ENCODE measurements at places on chromosomes 3 and 15.

- no peak for DNase-seq
These were observed 57.9 kb downstream of the RLBP1 start for GRCh38 chr15:89163271-89164055.

DNA sequence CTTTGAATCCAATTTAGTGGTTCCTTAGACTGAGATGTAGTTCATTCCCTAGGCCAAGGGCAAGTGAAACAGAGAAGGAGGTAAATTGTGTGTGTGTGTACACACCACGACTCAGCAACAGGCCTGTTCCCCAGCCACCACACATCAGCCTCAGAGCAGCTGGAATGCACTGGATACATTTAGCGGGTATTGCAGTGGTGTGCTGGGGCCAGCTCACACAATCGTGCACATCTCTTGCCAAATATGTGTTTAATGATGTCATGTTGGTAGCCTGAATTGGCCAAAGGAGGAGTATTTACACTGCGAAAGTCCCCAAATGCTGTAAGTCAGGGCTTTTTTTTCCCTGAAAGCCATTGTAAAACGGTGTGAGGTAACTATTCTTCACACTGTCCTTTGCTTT, 82.3 kb downstream of the RBPMS2 start:
- DNase-seq: peak; percentile 52

DNA sequence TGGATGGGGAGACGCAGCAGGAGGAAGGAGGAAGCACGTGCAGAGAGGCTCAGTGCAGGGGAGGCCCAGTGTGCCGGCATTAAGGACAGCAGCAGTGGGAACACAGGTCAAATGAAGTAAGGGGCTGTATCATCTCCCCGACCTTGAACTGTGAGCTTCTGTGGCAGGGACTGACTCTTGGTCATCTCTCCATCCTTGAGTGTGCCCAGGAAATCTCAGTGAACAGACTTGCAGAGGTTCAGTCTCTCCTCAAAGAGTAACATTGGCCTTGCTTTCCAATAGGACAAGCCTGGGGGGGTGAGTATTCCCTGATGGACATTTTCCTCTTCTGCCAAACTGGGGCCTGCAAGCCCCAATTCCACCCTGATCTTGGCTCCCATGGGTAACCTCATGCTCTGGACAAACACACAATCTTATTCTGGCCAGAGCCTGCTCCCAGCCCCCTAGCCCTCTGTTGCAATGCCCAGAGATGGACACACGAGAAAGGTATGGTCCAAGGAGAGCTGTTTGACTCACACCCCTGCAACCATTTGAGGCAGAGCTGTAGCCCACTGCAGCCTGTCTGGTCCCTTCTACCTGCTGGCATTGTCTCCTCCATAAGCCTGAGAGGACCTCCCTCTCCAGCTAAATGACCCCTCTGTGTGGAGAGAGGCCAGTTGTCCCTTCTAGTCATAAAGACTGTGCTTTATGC, 50.9 kb downstream of the TLE3 start:
- DNase-seq: no peak

- DNase-seq: no peak
These were observed 612.2 kb upstream of the EPHA6 start for GRCh38 chr3:96202181-96202580.

GRCh38 chr3:195595785-195596531, 12.2 kb upstream of the APOD start:
- DNase-seq: no peak

- no peak for DNase-seq
These were observed 3.0 kb upstream of the SNX22 start for GRCh38 chr15:64148581-64148980.

DNA sequence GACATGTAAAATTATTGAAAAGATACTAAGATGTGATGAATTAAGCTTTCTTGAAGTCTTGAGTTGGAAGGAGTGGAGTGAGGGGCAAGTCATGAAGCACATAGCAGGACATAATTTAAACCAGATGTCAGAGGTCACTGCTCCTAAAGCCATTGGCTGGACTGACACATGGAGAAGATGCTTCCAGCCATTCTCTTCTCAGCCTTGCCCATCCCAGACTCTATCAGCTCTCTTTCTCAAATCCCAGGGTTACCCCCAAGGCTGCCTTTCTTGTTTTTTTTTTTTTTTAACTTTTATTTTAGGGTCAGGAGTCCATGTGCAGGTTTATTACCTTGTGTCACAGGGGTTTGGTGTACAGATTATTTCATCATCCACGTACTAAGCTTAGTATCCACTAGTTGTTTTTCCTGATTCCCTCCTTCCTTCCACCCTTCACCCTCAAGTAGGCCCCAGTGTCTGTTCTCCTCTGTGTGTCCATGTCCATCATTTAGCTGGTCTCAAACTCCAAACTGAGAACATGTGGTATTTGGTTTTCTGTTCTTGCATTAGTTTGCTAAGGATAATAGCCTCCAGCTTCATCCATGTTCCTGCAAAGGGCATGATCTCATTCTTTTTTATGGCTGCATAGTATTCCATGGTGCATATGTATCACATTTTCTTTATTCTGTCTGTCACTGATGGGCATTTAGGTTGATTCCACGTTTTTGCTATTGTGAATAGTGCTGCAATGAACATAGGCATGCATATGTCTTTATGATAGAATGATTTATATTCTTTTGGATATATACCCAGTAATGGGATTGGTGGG, 18.9 kb downstream of the XIRP1 start:
- DNase-seq: no peak
